LHCN-M2 (cell line): ENCODE measurements at places on chromosomes 16 and 17.
A peak's percentile ranks its signal among the peaks of the same experiment; 100 is the strongest.

GRCh38 chr16:47699106-47699505 is 238.0 kb downstream of the PHKB start:
- no peak for DNase-seq

GRCh38 chr16:25344006-25344405 is 86.4 kb upstream of the ZKSCAN2 start:
- no peak for DNase-seq

- DNase-seq = no peak
Measured at GRCh38 chr17:6439951-6440350, 4.3 kb upstream of the PIMREG start.

DNA sequence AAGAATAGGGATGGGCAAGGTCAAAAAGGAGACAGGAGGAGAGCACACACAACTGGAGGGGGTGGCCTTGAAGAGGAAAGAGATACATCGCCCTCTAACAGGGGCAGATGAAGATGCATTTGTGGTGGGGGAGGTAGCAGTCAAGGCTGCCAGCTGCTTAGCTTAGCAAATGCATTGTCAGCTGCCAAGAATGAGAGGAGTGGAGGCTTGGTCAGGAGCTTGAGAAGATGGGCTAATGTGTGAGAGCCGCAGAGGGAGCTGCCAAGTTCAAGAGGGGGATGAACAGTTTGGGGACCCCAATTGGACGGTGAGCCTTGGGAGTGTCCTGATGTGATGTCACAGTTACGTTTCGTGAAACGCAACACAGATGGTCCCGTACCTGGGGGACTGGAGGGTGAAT is 28.9 kb upstream of the GNA13 start:
- DNase-seq = peak; percentile 40

DNA sequence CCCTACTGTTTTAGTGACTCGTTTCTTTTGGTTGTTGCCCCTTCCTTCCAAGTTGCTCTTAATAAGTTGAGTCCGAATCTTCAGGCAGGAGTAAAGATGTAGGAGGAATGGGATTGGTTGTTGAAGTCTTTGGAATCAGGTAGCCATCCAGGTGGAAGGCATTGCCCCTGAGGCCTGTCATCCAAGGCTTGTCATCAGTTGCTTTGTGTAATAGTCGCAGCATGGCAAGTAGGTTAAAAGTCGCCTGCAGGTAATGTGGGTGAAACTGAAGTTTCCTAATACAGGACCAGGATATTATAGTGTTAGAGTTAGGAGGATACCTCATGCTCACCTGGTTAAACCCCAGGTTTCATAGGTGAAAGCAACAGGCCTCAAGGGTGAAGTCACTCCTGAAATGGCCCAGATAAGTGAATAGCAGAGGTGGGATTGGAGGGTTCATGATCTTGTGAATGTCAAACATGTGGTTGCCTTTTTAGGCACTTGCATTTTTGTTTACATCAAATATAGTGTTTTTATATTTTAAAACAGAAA is 934 bp downstream of the PCTP start:
- no peak for DNase-seq

DNA sequence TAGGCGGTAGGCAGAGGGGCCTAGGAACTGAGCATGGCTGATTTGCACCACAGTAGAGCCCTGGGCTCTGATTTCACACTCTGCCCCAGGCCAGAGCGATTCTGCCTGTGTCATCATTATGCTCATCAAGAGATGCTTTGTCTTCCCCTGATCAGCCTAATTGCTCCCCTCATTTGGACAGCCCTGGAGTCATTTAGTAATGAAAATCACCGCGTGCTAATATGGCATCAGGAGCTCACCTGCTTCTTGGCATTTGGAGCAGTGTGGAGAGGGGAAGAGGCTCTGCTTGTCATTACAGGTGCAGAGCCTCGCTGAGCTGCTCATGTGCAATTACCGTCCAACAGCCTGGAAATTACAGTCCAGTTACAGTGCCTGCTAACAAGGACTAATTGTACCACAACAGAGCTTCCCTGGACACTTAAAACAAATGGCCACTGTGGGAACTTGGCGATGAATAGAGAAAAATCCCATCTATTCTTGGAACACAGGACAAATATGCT is 157.1 kb upstream of the WSCD1 start:
- DNase-seq = no peak

GRCh38 chr16:68356249-68356918 is 45.6 kb downstream of the PRMT7 start:
- peak; percentile 30 for DNase-seq

DNA sequence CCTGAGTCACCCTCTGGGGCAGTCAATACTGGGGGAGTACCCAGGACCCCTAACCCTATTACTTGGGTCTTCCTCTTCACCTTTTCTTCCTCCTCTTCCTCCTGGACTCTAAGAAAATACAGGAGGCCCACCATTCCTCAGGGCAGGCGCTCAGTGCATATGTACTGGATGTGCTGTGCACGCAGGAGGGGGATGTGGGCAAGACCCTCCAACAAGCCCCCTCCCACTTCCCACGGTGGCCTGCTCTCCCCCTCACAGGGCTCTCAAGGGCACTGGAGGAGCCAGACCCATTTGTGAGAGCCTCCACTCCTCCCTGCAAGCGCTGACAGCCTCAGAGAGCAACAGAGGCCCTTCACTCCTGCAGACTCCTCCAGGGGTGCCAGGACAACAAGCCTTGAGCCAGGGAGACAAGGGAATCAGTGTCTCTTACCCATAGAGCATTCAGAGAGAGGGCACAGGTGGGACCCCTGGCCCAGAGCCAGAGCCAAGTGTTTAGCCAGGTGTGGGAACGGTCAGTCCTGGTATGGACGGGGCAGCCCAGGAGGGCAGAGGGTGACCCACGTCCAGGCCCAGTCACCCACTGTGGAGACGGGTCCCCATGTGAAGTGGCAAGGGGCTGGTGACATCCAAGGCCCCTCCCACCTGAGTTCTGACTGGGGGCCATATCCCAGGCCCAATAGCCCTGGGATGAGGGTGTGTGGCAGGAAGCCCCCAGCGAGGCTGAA is 27.3 kb upstream of the KSR1 start:
- no peak for DNase-seq

DNA sequence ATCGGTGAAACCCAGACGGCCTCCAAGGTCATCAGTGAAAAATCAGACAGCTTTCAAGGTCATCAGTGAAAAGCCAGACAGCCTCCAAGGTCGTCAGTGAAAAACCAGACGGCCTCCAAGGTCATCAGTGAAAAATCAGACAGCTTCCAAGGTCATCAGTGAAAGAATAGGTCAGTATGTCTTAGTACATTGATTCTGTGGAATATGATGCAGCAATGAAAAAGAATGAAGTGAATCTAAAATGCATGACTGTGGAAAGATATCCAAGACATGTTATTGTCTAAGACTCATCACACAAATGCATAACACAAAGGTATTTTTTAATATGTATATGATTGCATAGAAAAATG is 72.5 kb downstream of the CMIP start:
- DNase-seq = no peak

DNA sequence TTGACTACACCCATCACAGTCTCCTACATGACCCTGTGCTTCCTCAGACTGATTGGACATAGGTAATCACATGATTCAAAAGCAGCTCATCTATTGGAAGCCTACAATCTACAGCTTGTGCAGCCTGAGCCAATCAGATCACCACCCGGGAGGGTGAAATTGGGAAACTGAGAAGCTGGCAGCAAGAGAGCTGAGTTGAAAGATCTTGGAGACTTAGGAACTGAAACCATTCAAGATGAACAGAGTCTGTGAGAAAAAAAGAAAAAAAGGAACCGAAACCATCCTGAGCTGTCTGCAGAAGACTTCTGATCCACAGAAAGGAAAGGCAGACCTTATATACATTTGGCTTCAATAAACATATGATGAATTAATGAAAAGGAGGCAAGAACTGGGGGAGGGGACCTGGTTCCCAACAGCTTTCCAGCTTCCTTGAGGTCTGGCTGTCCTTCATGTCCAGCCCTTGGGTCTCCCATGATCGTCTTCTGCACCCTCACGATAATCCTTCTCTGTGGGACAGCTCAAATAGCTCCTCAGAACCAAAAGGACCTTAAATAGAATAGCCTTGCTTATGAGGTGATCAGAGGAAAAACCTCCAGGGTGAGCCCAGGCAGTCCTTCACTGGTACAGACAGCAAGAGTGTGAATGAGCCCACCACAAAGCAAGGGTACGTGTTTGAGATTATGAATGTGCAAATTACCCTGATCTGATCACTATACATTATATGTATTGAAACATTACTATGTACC is 32.6 kb downstream of the PLXDC1 start:
- DNase-seq = no peak

DNA sequence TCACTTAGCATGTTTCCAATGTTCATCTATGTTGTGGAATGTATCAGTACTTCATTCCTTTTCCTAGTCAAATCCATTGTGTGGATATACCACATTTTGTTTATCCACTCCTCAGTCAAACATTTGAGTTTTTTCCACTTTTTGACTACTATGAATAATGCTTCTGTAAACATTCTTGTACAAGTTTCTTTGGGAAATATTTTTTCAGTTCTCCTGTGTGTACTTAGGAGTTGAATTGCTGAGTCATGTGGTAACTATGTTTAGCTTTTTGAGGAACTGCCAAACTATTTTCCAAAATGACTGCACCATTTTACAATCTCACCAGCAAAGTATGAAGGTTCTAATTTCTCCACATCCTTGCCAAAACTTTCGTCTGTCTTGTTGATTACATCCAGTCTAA is 223.7 kb upstream of the AXIN2 start:
- peak; percentile 94 for DNase-seq

DNA sequence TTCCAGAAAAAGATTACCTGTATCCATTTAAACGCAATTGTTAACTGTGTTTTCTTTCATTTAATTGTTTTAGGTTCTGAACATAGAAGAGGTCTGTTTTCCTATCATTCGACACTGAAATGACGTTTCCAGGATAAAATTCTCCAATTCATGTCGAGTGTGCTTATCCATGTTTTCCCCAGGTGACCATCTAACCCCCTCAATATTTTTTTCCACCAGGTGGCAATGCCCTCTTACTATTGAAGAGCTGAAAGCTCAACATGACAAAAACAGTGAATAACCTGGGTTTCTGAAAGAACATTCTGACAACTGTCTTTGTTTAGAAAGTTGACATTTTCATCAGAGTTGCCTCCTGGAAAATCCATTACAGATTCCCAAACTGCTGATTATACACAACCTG is 948.7 kb downstream of the KCNJ2 start:
- peak; percentile 43 for DNase-seq

DNA sequence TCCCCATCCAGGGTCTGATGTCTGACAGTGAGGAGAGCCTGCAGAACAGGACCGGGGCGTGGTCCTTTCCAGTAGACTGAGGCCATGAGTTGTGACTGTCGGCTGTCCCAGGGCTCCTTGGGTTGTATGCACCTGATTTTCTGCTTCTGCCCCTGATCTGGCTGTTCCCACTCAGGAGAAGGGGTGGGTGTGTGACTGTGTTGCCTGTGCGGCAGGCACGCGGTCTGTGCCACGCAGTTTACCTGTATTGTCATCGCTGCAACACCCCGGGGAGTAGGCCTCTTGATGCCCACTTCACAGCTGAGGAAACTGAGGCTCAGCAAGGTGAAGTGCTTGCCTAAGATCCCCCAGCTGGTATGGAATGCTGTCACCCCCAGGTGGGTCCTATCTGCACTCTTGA is 1.4 kb downstream of the CRISPLD2 start:
- no peak for DNase-seq

GRCh38 chr17:13597723-13598347 is 3.9 kb downstream of the HS3ST3A1 start:
- DNase-seq = peak; percentile 74

DNA sequence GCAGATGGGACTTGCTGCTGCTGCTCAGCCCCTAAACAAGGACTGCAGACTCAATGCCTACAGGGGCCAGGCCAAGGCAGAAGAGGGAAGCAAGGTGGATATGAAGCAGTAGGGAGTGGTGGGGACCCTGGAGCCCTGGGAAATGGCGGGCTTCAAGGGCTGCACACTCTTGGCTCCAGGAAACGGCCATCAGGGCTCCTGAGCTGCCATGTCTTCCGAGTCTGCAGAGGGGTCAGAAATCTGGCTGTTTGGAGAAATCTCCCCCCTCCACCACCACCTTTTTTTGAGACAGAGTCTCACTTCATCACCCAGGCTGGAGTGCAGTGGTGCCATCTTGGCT is 169.1 kb downstream of the KATNIP start:
- DNase-seq = no peak

DNA sequence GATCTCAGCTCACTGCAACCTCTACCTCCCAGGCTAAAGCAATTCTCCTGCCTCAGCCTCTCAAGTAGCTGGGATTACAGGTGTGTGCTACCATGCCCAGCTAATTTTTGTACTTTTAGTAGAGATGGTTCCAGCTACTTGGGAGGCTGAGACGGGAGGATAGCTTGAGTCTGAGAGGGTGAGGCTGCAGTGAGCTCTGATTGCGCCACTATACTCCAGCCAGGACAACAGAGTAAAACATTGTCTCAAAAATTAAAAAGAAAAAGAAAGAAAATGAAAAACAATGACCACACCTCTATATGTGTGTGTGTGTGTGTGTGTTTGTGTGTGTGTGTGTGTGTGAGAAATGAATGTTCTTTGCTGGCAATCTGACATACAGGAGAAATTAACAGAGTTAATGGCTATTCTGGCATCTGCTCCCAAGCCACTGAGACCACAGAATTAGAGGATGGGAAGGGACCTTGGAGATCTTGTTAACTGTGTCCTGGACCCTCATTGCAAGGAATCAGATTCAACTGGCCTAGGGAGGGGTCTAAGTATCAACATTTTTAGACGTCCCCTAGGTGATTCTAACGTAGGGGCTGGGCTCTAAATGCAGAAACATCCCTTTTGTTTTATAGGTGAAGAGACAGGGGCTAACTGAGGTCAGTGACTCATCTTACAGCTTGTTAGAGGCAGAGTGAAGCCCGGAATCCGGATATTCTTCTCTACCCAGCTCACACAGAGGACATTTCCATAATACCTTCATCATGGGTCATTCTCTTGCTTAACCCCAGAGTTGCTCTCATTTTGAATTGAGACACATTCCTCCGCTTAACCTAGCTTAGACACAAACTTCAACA is 16.4 kb upstream of the MARCHF10 start:
- peak; percentile 97 for DNase-seq

GRCh38 chr16:51034481-51035109 is 116.5 kb downstream of the SALL1 start:
- no peak for DNase-seq

- peak; percentile 70 for DNase-seq
Measured at GRCh38 chr17:29237476-29238132, 9.1 kb upstream of the CRYBA1 start.

DNA sequence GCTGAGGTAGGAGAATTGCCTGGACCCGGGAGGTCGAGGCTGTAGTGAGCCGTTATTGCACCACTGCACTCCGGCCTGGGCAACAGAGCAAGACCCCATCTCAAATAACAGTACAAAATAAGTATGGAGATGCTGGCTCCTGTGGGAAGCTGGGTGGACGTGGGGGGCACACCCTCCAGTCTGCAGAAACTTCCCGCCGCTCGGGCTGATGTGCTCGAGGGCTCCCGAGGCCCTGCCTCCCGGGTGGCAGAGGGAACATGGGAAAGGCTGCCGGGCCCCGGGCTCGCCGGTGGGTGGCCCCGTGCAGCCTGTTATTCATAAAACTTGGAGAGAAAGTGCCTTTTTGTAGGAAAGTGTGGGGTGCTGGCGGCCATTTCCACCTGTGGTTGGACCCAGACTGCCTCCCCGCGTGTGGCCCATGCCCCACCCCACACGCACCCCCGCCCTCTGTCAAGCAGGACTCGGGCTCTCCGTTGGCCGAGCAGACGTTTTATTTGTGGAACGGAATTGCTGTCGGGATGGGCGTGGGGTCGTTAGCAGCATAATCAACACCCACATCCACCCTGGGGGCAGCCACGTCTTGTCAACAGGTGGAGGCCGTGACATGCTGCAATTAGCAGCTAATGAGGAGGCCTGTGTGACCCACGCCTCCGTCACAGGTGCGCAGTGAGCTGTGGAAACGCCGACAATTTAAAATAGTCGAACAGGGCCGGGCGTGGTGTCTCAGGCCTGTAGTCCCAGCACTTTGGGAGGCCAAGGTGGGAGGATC is 7.4 kb upstream of the CIAO3 start:
- no peak for DNase-seq
